ENCODE measurements at places on chromosomes 1 and 21.

DNA sequence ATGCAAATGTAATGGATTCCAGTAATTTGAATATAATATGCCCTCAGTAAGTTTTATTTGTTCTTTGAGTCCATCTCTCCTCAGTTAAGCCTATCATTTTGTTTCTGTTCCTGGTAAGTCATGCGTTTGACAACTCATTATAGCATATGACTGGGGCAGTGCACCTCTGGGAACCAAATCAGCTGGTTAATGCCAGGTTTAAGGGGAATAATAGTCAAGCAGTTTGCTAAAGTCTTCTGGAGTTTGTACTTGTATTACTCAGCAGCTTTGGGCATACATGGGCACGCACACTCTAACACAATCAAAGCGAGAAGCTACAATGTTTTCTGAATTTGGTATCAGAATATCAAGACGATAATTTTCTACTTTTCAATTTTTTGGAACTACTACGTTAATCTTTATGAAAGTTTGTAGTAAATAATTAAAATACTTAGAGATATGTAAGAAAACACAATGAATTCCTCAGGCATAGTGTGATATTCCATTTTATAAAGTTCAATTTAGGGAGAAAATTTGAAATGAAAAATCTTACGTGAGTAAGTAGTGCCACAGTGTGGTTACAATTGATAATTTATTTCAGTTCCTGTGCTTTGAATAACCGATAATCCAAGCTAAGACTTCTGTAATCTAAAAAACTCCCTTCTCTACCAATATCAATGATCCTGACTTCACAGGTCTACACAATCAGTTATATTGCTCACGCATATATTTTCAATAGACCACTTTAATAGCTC, 43.8 kb upstream of the KCTD3 start:
- no peak for DNase-seq

DNA sequence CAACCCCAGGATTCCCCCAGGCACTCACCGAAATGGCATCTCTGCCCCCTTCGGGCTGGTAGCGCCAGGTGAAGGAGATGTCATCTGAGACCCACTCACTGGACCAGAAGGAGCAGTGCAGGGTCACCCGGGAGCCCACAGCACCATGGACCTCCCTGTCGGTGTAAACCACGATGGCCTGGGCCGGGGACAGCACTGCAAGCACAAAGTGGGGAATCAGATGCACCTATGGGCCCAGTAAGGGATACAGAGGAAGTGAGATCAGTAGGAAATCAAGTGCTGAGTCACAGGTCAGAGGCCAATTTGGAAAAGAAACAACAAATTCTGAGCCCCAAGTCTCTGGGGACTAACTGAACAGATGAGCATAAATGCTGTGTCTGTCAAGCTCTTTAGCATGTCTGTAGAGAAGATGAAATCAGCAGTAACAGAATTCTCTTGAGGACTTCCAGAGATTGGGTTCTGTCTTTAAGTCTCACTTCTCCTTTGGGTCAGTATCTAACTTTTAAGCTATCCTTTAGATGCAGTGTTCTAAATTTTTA, 2.5 kb downstream of the MPZ start:
- no peak for DNase-seq

GRCh38 chr1:111907321-111907720, 82.1 kb downstream of the KCND3 start:
- DNase-seq, result no peak

- DNase-seq, result no peak
Measured at GRCh38 chr1:216944864-216945510, 221.8 kb upstream of the ESRRG start.

- no peak for DNase-seq
Measured at GRCh38 chr21:45317398-45318145, 29.9 kb upstream of the POFUT2 start.

GRCh38 chr1:25099343-25099951, 132.9 kb downstream of the SYF2 start:
- no peak for DNase-seq

DNA sequence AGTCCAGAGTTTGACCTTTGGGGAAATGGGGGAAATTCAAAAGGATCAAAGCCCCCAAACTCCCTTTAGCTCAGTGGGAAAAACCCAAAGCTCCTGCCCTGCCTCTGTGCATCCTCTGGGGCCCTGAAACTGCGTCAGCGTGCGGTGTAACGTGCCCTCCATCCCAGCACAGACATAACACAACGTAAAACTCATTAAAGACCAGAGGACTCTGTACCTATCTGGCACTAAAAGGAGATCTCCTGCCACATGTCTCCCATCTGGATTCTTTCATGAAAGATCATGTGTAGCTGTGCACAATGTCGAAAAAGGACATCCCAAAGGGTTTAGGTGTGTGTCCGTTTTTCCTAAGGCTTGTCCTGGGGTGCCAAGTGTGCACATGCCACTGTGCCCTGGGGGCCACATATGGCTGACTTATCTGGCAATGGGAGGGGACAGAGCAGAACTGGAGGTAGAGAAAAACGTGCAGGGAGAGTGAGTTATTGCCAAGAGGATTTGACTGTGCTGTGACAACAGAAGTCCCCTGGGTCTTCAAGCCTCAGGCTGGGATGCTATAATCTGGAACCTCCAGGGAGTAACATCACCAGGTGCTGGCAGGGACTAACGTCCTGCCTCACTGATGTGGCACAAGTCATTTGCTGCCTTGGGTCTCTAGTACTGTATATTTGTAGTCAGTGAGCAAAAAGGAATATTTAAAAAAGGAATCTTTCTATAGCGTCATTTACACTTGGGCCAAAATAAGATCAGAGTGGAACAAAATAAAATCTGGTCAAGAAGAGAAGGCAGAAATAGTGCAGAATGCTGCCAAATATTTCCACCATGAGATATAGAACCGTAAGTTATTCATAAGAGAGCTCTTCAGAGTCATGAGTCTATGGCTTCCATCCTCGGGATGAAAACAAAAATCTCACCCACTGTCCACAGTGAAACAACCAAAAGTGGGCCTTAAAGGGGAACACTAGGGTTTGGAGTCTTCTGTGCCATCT, 52.3 kb downstream of the ITPKB start:
- DNase-seq, result no peak

DNA sequence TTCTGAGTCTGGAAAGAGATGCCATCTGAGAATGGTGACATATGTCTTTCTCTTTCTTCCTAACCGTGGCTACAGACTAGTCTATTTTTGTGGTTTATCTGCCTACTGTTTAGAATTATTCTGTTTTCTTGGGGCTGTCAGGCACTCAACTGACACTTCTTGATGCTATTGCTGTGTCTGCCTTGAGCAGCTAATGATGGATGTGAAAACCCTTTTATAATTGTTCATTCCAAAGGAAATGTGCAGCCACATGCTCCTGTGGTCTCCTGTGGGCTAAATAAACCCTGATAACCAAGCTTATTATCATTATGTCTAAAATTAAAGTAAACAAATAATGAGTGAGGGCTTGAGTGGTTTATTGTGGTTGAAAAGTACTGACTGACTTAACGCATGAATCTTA, 52.7 kb upstream of the CXADR start:
- DNase-seq, result no peak

DNA sequence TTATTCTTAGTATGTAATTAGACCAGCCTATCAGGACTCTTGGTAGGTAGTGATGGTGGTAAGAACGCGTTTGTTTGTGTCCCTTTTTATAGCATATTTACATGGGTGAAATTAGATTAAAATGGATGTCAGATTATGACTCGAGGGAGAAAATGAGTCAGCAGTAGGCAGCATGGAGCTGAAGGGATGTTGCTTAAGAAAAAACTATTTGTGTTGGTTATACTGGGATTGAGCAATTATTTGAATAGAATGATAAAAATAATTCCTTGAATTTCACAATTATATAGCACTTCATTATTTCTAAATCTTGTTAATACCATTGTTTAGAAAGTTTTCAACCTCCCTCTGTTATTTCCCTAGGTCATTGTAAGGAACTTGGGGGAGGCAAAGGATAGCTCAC, 348.8 kb downstream of the RYR2 start:
- no peak for DNase-seq

DNA sequence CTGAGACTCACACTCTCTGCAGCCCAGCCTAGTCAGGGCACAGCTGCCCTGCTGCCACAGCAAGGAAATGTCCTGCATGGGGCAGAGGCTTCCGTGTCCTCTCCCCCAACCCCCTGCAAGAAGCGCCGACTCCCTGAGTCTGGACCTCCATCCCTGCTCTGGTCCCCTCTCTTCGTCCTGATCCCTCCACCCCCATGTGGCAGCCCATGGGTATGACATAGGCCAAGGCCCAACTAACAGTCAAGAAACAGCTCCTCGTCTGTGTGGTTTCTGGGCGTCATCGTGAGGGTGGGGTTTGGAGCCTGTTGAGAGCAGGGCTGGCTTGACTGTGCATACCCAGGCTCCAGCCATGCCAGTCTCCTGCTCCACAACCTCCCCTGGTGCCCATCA, 19.5 kb downstream of the FAAH start:
- DNase-seq, result no peak

- DNase-seq, result no peak
Measured at GRCh38 chr1:90198616-90199332, 203.9 kb downstream of the ZNF326 start.

- no peak for DNase-seq
Measured at GRCh38 chr1:181117648-181118449, 29.3 kb downstream of the IER5 start.

DNA sequence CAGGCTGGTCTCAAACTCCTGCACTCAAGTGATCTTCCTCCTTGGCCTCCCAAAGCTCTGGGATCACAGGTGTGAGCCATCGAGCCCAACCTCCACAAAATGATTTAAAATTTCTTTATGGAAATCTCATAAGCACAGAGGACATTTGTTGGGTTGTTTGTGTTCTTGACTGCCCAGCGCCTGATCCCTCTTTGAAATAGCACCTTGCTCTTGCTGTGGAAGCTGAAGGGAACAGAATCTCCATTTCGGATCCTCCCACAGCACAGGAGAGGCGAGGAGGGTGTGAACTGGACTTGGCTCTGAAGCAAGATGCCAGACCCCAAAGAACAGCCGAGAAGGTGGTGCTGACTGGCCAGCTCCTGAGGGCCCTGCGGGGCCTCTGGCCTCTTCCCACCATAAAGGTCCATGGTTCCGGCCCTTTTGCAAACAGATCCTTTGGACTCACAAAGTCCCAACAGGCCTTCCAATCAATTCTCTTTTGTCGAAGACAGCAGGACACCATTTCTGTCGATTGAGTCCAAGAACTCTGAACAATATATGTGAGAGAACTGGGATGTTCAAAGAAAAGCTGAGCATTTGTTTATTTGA, 45.6 kb upstream of the COA6 start:
- DNase-seq, result no peak
